ENCODE measurements at places on chromosomes 3 and 15.

DNA sequence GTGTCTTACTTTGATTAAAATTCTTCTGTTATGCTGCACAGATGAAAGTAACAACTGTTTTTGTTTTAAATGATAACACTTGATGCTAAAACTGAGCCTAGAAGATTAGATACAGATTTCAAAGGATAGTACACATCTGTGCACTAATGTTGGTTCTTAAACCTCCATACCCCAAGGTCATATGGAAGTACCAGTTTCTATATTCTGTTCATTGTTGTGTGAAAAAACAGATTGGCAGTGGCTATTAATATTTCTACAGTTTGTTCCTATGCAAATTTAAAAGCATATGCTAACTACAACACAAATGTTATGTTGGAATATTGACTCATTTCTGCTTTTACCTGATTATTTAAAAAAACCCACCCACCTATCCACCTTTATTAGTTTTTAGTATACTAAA, 32.0 kb upstream of the GBE1 start:
- no peak for DNase-seq

GRCh38 chr3:103499132-103499900, 1064.5 kb downstream of the ZPLD1 start:
- DNase-seq: no peak

- DNase-seq: no peak
Measured at GRCh38 chr3:89306540-89306939, 199.1 kb downstream of the EPHA3 start.

- DNase-seq: no peak
Measured at GRCh38 chr3:97835761-97836160, 13.9 kb downstream of the CRYBG3 start.

DNA sequence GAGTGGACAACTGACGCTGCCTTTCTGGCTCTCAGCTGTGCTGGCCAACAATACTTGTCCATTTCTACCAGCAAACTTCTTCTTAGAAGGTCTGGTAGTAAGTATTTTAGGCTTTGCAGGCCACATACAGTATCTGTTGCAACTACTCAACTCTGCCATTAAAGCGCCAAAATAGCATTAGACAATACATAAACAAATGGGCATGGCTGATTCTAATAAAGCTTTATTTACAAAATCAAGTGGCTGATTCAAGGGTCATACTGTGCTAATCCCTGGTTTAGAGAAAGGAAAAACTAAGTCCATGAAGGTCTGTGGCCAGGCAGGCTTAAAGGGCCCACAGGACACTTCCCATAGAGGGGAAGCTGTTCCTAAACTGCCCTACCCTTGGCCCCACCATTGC, 26.3 kb upstream of the TPM1 start:
- DNase-seq: no peak

DNA sequence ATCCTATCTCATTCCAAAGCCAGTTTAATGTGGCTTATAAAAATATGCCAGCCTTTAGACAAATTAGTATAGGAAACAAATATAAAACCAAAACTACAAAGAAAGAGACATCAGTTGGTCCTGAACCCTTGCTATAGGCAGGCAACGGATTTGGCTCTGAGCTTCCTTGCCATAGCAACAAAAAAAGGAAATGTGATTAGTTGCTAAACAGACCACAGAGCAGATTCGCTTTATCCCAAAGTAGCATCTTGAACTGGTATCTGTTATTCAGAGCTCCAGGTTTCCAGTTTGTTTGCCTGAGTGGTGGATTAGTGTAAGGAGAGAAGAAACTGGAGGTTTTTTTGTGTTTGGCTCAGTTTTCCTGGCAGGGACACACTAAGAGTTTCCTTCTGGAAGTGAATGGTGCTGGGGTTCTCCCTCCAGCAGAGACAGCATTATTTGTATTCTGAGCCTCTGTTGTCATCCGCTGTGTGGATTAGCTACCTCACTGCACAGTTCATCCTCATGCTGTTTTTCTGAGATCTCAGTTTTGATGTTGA, 44.1 kb downstream of the CHST2 start:
- DNase-seq: no peak

GRCh38 chr15:59892985-59893384, 111.1 kb upstream of the FOXB1 start:
- no peak for DNase-seq

DNA sequence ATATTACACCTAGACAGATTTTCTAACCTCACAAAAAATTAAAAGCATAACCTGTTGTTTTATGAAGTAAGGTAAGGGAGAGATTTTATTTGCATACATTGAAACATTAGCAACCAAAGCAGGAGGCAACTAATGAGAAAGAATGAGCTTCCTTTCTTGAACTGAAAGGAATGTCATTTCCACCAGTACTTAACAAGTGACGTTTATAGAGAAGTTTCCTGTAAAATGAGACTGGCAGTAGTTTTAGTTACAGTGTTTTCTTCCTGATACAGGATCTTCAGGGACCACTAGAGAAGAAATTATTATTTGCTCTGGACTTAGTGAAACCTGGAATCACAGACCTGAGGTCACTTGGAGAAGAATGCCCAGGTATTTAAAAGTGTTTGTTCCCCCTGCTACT, 27.4 kb upstream of the FRMD5 start:
- DNase-seq: no peak

DNA sequence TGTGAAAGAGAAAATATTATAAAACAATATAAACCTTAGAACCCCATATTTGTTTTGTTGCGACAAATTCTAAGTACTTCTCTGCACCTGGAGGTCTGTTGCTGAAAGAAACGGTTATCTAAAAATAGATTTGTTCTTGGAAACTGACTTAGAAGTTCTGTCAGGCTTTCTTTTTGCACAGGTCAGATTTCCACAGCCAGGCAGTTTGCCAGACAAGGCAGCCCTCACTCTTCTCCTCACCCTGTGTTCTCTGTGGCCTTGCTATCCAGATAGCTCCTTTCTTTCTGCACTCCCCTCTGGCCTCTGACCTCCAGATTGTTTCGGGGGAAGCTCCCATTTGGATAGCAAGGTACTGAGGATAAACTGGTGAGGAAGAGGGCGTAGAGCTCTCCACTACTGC, 413.3 kb upstream of the ONECUT1 start:
- no peak for DNase-seq

- no peak for DNase-seq
Measured at GRCh38 chr3:44419116-44419922, 58.2 kb downstream of the ZNF445 start.

GRCh38 chr3:126152458-126152857, 27.9 kb downstream of the ALDH1L1 start:
- DNase-seq: peak; percentile 3

DNA sequence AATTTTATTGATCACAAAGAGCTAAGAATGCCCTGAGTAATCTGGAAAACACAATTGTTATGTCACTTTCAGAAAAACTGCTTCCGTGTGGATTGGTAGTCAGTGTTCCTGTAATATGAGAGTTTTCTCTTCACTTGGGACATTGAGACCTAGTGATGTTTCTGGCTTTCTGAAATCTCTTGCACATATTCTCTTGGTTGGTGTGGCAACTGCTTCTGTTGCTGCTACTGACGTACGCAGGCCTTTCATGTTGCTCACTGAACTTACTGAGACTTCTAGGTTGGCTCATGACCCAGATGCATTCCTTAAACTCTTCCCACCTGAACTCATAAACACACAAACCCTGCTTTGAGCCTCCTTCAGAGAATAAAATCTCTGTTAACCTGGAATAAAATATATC, 175.0 kb upstream of the PFN2 start:
- DNase-seq: no peak

- DNase-seq: no peak
Measured at GRCh38 chr3:69088063-69088462, 3.3 kb downstream of the ARL6IP5 start.

- DNase-seq: no peak
Measured at GRCh38 chr15:68188647-68189046, 16.5 kb downstream of the CALML4 start.

DNA sequence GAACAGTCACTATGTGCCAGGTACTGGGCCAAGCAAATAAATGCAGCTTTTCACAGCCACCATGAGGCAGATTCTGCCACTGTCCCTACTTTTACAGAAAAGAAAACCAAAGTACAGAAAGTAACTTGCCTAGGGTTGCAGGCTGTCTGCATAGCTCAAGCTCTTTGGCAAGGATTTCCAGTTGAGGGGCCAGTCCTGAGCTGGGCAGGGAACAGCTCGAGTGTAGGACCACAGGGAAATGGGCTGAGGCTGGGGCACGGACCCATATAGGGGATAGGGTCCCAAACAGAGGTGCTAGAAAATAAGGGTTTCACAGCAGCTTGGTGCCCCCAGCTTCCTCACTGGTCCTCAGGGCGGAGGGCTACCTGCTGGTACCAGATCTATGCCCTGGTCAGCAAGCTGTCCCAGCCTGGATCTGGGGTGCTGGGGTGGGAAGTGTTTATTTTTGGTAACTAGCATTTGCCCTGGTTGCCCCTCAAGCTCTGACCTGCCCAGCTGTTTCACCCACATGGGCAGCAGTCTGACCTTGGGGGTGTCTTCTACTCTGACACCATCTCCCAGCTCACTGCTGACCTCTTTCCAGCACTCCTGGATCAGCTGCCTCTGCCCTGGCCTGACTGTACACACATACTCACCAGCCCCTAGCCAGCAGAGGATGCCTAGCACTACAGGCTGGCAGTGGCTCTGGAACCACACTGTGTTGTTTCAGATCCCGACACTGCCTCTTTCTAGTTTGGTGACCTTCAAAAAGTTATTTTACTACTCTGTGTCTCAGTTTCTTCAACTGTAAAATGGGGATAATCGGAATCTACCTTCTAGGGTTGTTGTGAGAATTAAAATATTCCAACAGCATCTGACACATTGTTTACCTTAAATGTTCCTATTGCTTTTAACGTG, 16.2 kb downstream of the MRAS start:
- DNase-seq: no peak

DNA sequence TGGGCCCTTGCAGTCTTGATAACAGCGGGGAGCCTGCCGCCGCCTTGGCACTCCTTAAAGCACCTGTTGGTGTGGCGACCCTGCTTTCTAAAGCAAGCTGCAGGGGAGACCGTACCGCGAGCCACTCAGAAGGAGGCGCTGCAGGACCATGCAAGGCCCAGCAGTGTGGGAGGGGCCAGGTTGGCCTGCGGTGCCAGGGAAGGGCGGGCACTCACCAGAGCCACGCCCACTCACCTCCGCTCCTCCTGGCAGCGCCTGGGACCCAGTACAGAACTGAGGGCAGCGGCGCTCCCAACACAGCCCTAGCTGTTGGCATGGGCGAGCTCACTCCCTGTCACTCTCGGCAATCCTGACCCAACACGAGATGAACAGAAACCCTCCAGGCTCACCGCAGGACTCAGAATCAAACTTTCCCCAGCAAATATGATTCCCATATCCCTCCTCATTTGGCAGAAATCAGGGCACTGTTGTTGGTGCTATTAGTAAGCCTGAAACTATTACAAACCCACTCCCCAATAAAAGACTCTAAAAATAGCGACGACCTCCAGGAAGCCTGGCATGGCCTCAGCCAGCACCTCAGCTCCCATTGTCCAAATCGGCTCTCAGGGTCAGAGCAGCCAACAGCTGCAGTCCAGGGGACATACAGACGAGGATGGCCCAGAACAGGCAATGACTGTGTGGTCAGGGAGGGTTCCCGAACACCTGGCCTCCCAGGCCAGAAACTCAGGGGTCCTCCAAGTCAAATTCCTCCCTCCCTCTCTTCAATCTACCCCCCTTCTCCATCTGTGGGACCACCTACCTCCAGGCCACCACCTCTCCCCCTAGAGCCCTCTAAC, 77.2 kb downstream of the TBC1D2B start:
- peak; percentile 94 for DNase-seq

GRCh38 chr3:12230406-12230805, 58.5 kb upstream of the PPARG start:
- no peak for DNase-seq

- no peak for DNase-seq
Measured at GRCh38 chr3:73500321-73500720, 124.4 kb downstream of the PDZRN3 start.

GRCh38 chr3:162492446-162493081, 996.0 kb downstream of the OTOL1 start:
- no peak for DNase-seq

DNA sequence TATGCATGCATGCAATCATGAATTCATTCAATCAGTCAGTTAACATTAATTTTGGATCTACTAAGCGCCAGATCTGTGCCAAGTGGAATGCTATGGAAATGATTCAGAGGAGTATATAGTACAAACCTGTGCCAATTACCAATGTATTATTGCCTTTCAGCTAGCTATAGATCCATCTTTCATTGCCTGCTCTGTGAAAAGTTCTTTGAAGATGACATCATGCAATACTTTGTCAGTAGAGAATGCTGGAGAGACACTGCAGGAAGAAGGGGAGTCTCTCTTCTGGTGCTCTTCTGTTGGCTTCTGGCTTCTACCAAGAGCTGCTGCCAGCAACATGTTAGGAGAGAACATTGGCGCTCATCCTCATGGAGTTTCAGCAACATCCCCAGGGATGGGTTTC, 81.0 kb upstream of the LMCD1 start:
- no peak for DNase-seq

DNA sequence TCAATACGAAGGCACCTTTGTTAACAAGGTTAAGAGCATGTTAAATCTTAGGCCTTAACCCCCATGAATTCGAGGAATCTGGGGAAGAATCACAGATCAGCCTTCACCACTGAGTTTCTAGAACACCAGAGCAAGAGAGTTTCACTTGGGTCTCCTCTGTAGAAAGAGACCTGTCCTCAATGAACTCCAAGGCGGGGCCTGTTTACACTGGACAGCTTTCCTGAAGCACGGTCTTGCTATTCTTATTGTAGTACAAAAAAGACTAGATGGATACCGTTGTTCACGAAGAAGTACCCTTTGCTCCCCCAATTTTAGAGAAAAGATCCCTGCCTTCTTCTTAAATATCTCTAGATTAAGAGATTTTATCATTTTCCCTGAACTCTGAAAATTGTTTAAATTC, 64.9 kb downstream of the USF3 start:
- no peak for DNase-seq

DNA sequence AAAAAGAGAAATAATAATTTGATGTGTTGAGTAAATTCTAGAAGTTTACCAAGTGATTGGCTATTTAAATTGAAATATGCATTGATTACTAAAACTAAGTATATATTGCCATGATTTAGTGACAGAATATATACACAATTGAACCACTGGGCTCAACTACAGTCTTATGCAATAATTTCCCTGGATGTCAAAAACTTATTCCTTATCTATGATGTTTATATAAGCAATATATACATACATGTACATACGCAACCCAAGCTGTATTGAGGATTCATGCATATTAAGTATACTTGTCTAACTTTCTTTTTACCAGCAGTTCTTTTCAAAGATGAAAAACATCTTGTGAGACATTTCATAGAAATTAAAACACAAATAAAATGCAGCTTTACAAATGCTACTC, 165.8 kb downstream of the ZIC4 start:
- no peak for DNase-seq

GRCh38 chr15:40695469-40695890, 506 bp downstream of the RAD51 start:
- no peak for DNase-seq

- no peak for DNase-seq
Measured at GRCh38 chr3:157201648-157202278, 41.8 kb upstream of the CCNL1 start.

- DNase-seq: no peak
Measured at GRCh38 chr3:195860456-195860855, 47.9 kb downstream of the TNK2 start.

- no peak for DNase-seq
Measured at GRCh38 chr3:44680921-44681455, 31.5 kb upstream of the ZNF502 start.

All from transverse colon (tissue), 4 donors.